Ecto neural progenitor cell (in vitro differentiated cells): ENCODE measurements at places on chromosomes 6 and 20.

DNA sequence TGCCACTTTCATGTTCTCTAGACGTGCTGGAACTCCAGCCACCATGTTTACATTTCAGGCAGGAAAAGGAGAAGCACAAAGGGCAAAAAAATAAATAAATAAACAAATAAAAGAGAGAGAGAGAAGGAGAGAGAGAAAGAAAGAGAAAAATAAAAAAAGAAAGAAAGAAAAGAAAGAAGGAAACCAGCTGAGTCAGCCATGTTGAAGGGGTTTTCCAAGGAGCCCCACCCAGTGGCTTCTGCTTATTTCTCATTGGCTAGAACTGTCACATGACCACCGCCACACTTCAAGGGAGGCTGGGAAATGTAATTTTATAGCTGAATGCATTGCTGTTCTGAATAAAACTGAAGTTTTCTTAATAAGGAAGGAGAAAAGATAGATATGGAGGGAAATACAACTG lies 71.1 kb downstream of the BFSP1 start:
- no peak for DNase-seq

DNA sequence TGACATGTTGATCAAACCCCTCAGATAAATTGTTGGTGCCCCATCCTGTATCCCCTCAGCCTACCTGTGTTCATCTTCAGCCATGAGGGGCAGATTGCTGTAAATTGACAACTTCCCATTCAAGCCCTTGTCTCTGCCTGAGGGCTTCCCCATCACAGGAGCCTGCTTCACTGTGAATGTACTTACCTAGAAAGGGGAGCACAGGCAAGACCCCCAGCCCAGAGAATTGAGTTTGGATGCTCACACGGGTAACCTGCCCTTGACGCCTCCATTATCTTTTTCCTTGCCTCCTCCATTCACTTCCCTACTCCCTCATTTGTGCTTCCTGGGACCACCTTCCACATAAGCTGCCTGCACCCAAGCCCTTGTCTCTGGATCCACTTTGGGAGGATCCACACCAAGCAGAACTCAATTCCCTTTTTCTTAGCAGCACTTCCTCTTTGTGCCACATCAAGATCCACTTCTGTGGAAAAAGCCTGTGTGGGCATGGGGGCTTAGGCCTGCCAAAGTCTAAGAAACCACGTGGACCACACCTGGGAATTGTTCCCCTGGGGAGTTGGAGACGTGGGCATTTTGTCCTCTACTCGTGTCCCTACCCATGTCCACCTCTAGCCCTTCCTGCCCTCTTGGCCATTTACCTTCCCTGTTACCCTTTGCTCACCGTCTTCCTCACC lies 103.4 kb upstream of the FOXA2 start:
- no peak for DNase-seq

DNA sequence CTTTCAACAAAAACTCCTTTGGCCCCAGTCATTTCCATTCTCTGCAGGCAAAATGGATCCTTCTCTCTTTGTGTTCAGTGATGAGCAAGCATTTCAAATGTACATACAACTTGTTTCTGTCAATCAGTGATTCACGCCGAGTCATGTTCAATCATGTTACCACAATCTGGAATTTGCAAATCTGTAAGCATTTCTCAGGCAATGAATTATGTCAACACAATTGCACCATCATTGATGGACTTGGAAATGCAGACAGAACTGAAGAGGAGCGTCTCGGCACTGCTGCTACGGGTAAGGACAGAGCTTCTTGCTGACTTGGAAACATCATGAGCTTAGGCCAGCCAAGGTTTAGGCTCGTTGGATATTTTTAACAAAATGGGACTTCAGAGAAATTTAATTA lies 132.8 kb upstream of the AGPAT4 start:
- DNase-seq, result no peak

GRCh38 chr6:96742702-96743101 lies 94.6 kb downstream of the GPR63 start:
- DNase-seq, result no peak

DNA sequence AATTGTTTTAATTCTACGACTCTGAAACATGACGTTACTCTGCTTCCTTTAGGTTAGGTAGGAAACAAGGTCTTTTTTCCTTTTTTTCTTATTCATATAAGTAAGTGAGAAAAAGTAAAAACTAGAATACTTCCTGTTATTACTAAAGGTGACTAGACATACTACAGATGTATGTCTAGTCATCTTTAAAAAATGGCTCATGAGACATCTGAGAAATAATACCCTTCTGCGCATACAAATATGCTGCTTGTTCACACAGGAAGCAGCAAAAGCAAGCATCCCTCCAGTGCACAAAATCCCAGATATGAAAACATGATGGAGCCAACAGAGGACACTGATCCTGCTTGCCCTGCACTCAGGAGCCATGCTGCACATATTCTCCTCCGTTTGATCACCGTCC lies 699.1 kb downstream of the EPM2A start:
- DNase-seq, result no peak

DNA sequence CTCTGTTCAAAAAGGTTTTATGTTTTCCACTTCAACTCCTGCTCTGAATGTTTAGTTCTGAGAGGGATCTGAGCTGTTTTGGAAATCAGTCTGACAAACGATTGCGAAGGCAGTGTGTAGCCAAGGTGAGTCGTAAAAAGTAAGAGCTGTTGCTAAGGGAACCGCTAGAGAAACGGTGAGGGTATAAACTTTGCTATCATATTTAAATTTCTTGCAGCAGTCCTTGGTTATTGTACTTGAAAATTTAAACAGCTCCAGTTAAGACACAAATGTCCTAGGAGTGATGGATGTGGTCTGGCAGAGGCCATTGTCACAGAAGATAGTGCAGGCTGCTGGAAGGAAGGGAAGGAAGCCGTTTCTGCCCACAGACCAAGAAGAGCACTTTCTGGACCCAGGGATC lies 64.9 kb upstream of the CITED2 start:
- DNase-seq, result no peak

GRCh38 chr6:37954791-37955190 lies 135.3 kb downstream of the ZFAND3 start:
- no peak for DNase-seq

DNA sequence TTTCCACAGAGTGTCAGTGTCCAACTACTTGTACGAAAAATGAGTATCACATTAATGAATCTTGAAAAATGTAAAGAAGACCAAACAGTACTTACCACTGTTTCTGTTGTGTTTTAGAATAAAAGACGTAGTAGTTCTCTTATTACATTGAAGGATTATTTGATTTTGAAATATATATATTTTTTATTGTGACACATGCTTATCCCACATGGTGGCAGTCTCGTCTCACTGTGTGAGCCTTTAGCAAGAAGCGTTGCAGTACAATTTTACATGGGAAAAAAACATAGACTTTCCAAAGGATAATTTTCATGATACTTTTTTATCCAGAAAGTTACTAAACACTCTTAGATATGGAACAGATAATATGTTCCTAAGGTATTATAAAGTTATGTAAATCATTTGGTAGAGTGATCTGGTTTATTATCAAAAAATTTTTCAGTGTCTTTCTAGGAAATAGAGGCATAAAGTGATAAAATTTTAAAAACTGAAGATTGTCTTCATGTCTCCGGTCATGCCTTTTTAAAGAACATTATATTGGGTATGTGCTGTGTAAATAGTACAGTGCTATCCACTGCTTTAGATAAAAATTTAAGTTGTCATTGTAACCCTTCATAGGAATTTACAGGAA lies 117.5 kb upstream of the SAMD5 start:
- DNase-seq, result no peak

DNA sequence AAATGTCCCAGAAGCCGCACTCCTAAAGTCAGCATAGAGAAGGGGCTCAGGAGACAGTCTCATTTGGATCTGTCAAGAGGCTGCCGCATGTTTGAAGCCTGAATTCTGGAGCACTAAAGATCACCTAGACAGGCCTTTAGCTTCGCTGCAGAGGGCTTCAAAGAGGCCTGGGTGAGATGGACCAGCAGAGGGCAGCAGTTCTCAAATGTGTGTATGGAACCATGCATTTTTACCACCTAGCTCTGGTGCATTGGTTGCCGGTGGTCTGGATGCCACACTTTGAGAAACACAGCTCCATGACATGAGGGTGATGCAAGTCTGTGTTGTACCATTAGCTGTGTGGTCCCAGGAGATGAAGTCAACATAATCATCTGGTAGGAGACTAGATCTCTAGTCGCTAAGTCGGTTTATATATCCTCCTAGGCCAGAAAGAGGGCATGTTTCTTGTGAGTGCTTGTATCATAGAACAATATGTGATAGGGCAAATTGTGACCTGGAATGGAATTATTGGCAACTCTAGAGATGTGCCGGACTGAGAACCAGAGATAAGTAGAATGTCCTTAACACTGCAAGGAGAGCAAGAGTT lies 64.8 kb downstream of the KIAA0319 start:
- peak; percentile 75 for DNase-seq

GRCh38 chr6:92687278-92687677 lies 732.1 kb downstream of the EPHA7 start:
- DNase-seq, result no peak

- DNase-seq, result no peak
Measured at GRCh38 chr6:36715469-36715868, 17.8 kb downstream of the RAB44 start.

DNA sequence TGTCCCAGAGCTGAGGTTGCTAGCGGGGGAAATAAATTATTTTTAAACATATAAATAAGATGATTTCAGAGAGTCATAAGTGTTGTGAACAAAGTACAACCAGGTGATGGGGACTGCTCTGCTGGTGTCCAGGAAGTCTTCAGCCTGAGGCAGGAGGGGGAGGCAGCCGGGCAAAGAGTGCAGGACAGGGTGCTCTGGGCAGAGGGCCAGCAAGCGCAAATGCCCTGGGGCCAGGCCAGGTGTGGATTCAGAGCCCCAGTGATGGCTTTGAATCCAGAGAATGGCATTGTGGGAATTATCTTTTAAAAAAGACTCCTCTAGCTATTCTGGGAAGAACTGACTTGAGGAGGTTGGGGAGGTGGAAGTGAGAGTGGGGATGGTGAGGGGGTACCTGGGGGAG lies 1.6 kb downstream of the CLPSL1 start:
- DNase-seq, result no peak

- no peak for DNase-seq
Measured at GRCh38 chr6:35586542-35586941, 73.8 kb upstream of the TULP1 start.

- no peak for DNase-seq
Measured at GRCh38 chr6:38198219-38198618, 378.7 kb downstream of the ZFAND3 start.

- no peak for DNase-seq
Measured at GRCh38 chr6:90448836-90449235, 138.0 kb downstream of the MAP3K7 start.

DNA sequence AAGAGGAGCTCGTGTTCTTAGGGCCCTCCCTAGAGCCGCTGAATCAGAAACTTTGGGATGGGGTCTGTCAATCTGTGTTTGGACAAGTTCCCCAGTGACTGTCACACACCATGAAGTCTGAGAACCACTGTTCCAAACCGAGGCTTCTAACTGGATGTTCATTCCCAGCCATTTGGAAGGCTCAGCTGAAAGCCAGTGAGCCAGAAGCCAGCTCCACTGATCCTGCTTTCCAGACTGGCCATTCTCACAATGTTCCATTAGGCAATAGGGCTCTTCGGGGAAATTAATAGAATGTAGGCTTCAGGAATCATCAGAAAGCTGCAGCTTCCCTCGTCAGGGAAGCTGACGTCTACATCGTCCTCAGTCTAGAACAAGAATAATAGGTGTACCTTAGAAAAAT lies 90.8 kb upstream of the QKI start:
- DNase-seq, result no peak

GRCh38 chr6:26613201-26613600 lies 16.4 kb downstream of the ABT1 start:
- DNase-seq, result peak; percentile 46

GRCh38 chr20:56949318-56949717 lies 317.1 kb downstream of the BMP7 start:
- DNase-seq, result no peak

GRCh38 chr6:31143148-31143547 lies 4.3 kb upstream of the PSORS1C2 start:
- no peak for DNase-seq

- DNase-seq, result no peak
Measured at GRCh38 chr6:131130554-131130940, 4.7 kb upstream of the AKAP7 start.

DNA sequence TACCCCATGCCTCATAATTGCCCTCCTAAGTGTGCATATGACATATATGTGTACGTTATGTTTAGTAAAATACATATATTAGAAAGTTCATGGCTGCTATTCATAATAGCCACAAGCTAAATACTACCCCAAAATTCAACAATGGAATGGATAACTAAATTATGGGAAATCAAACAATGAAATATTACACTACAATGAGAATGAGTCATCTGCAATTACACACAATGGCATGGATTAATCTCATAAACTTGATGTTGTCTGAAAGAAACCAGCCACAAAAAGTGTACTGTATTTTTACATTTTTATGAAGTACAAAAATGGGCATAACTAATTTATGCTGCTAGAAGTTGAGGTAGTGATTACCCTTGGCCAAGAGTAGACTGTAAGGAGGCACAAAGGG lies 477.0 kb downstream of the HAO1 start:
- DNase-seq, result no peak

DNA sequence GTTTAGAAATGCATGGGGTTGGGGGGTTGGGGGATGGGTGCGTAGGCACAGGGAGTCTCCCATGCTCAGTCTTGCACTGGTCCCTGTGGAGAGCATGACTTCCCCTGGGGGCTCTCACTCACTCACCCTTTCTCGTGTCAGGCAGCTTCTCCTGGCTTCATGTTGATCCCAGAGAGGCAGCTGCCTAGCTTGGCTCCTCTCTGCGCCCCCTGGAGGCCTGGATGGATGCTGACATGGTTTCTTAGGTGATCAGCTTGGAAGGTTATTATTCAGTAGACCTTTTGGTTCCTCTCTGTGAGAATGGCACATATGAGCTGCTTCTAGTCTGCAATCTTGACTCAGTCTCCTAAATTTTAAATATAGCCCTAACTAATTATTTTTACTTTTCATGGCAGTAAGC lies 109.3 kb upstream of the FAM83B start:
- DNase-seq, result no peak

DNA sequence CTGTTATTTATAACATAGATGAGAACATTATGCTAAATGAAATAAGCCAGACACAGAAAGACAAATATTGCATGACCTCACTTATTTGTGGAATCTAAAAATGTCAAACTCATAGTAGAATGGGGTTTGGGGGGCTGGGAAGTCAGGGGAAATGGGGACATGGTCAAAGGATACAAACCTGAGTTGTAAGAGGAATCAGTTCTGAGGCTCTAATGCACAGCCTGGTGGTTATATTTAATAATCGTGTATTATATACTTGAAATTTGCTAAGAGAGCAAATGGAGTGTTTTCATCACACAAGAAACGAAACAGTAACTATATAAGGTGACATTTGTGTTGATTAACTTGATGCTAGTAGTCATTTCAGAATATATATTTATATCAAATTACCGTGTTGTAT lies 40.8 kb upstream of the GFOD1 start:
- no peak for DNase-seq

- DNase-seq, result peak; percentile 50
Measured at GRCh38 chr6:168133168-168133561, 54.2 kb upstream of the FRMD1 start.

DNA sequence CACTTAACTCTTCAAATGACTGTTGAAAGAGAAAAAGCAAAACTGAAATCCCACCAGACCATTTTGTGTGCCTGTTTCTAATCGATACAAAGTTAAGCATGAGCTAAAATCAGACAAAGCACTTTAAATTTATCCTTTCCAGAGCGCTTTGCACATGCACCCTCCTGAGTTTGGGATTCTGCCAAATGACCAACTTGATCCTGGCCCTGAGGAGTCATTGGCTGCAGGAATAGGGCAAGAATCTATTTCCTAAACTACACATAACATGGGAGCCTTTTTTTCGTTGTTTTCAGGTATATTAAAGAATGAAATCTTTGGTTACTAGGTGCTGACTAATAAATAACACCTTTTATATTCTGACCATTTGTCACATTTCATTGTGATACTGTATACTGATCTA lies 23.8 kb upstream of the MTHFD1L start:
- no peak for DNase-seq
